NCI-H460 (cell line): ENCODE measurements at places on chromosomes 16 and 17.
A peak's percentile ranks its signal among the peaks of the same experiment; 100 is the strongest.

DNA sequence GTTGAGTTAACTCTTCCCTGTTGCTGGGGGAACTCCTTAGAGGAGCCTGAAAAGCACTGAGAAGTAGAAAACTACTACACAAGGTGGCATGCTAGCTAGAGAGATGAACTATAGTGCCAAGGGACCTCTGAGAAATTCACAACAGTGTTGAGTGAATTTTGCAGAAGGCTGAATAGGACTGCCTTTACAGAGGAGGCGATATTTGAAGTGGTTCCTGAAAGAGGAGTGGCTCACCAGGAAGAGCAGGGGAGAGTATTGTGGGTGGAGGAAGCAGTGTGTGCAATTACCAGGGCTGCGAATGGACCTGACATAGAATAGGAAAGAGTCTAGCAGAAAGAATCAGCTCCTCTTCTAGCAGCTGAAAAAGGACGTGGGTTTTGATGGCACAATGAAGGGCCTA is 66.4 kb downstream of the CDK5R1 start:
- no peak for DNase-seq

GRCh38 chr17:43351691-43352090 is 47.1 kb upstream of the ARL4D start:
- no peak for DNase-seq

DNA sequence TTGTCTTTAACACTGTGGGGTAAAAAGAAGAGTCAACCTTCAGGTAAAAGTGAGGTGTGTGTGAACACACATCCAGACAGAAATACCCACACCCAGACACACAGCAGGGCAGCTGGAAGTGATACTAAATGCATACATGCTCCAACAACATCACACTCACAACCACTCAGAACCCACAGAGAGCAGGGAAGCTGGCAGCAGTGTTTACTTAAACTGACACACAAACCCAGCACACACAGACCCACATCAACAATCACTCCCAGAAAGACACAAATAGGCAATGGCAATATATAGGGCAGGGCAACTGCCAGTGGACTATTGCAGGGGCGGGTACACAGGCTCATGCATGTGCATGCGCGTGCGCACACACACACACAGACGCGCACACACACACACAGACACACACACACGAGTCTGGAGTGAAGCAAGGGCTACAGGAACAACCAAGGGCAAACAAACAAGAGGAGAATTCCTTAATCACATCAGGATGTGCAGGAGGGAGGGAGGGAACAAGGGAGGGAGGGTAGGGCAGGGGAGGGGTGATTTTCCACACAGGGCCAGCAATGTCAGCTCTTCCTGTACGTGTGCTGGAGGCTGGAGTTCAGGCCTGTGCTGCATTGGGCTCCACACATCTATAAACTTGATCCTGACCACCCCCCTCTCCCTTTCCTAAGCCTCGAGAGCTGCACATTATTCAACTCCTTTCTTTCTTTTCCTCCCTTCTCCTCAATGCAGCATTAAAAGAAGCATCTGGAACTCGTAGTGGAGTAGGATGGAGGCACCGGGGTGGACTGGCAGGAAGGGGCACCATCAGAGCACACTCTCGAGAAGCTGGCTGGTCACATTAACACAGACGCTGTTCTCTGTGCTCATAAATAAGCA is 30.1 kb downstream of the HIC1 start:
- DNase-seq, result no peak

- no peak for DNase-seq
Observed at GRCh38 chr17:13593757-13594156, 8.0 kb downstream of the HS3ST3A1 start.

DNA sequence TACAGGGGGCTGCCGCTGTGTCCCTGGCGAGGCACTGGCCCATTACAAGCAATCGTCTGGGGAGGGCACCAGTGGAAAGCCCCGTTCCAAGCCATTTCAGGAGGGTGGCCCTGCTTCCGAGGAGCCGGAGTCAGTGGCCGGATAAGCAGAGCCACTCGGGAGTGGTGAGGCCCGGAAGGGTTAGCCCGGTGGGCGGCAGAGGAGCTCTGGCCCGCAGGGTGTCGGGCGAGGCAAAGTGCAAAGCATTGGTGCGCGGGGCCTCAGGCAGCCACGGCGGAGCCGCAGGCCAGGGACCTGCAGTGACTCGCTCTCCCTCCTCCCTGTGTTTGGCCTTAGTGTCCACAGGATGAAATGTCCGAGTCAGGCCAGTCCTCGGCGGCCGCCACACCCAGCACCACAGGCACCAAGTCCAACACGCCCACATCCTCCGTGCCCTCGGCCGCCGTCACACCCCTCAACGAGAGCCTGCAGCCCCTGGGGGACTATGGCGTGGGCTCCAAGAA is 24.6 kb downstream of the NME3 start:
- DNase-seq, result no peak

- DNase-seq, result peak; percentile 67
Observed at GRCh38 chr17:57995076-57995956, 7.3 kb upstream of the VEZF1 start.

DNA sequence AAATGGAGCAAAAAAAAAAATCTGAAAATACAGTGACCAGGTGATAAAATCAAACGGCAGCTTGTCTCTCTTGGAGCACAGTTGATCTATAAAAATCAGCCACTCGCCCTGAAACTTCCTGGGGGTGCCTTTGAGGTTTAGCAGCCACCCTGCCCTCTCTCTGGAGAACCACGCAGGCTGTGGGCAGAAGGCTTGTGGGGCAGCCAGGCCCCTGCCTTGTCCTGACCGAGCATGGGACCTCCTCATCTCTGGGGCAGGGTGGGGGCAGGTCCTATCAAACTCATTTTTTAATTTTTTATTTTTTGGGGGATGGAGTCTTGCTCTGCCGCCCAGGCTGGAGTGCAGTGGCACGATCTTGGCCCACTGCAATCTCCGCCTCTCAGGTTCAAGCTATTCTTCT is 5.0 kb downstream of the TMEM238L start:
- DNase-seq, result no peak

DNA sequence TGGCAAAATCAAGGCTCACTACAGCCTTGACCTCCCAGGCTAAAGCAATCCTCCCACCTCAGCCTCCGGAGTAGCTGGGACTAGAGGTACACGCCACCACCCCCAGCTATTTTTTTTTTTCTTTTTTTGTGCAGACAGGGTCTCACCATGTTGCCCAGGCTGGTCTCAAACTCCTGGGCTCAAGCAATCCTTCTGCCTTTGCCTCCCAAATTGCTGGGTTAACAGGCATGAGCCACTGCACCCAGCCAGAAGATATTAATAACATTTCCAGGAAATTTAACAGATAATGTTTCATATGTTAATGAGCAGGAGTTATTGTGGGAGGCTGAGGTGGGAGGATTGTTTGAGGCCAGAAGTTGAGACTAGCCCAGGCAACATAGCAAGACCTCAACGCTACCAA is 8.4 kb upstream of the SPG7 start:
- no peak for DNase-seq

DNA sequence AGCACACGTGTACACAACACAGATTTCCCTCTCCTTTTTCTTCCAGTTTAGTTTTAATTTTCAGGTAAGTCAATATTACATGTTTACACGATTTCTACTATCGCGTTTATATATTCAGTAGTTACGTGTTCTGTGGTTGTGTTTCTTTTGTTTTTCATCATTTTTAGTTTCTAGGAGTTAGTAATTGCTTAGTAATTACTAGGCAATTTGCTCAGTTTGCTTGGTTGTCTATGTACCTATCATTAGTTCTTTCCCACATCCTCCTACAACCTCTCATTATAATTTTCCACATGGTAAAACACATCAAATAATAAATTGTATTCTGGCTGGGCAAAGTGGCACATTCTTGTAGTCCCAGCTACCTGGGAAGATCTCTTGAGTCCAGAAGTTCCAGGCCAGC is 24.6 kb upstream of the GUCY2D start:
- no peak for DNase-seq

DNA sequence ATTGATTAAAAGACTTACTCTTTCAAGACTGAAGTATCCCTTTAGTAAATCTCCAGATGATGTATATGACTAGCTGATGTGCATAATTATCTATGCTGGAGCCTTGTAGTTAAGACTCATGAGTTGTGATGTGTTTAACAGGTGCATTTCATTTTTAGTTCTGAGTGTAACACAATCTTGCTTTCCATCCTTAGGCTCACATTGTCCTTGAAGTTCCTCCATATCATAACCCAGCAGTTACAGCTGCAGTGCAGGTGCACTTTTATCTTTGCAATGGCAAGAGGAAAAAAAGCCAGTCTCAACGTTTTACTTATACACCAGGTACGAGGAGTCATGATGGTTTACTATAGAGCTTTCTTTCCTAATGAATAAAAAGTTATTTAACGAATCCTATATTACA is 52.9 kb downstream of the ESRP2 start:
- no peak for DNase-seq

DNA sequence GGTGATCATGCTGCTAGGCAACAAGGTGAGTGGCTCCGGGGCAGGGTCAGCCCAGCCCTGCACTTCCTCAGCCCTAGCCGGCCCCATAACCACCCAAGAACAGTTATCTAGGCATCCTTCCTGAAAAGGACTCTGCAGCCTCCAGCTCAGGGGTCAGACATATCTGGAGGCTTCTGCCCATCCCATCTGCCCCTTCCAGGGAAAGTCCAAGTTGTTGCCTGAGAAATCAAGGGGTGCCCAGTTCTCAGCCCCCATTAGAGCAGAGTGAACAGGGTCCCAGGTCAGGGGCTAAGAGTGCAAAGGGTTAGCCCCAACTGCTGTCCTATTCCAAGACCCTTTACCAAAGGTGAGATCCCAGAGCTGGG is 4.1 kb upstream of the NHERF1 start:
- DNase-seq, result no peak

DNA sequence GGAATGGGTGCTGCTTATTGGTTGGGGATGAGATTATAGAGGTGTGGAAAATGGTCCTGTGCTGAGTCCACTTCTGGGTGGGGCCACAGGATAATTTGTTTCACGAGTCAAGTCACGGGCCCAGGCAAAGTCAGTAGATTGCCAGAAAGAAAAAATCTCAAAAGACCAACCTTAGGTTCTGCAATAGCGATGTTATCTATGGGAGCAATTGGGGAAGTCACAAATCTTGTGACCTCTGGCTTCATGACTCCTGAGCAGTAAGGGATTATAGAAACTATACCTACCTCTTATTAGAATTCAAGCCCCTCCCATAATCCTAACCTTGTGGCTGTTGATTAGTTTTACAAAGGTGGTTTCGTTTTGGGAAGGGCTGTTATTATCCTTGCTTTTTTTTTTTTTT is 31.4 kb downstream of the WWP2 start:
- DNase-seq, result no peak

- DNase-seq, result no peak
Observed at GRCh38 chr16:938752-939151, 32.0 kb downstream of the LMF1 start.

DNA sequence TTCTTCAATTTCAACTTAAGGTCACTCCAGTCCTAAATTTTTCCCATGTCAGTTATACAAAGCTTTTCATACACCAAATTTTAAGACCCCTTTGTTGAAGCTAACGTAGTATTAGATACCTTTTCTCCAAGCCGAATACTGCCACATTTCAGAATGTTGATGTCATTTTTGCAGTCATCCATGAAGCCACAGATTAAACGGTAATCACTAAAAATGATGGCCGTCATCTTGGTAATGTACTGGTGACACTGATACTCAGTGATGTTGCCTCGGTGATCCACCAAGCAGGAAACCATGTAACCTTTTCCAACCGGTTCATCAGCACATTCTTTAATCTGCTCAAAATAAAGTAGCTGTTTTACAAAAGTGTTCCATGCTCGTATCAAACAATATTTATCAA is 82.1 kb upstream of the CLEC18B start:
- no peak for DNase-seq

DNA sequence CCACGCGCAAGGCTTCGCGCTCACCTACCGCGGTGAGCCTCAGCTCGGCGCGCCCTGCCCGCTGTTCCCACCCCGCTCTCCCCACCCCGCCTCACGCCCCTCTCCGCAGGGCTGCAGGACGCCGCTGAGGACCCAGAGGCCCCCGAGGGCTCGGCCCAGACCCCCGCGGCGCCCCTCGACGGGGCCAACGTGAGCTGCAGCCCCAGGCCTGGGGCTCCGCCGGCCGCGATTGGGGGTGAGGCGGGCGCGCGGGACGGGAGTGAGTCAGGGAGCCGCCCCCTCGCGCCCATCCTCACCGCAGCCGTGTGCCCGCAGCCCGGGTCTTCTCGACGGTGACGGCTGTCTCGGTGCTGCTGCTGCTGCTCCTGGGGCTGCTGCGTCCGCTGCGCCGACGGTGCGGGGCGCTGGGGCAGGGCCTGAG is 1.9 kb upstream of the PAQR4 start:
- DNase-seq, result no peak

DNA sequence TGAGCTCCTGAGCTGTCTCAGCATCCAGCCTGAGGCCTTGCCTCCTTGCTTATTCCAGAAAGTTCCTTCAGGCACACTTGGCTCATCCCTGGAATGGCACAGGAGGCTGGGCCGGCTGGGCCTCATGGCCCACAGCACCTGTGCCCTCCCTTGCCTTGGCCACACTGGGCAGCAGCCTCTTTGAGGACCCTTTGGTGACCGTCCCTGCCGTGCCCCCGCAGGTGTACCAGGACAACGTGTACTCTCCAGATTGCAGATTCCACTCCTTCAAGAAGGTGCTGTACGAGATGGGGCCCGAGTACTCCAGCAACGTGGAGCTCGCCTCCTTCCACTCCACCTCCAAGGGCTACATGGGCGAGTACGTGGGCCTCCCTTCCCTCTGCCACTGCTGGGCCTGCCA is 34.2 kb downstream of the GPT2 start:
- no peak for DNase-seq

DNA sequence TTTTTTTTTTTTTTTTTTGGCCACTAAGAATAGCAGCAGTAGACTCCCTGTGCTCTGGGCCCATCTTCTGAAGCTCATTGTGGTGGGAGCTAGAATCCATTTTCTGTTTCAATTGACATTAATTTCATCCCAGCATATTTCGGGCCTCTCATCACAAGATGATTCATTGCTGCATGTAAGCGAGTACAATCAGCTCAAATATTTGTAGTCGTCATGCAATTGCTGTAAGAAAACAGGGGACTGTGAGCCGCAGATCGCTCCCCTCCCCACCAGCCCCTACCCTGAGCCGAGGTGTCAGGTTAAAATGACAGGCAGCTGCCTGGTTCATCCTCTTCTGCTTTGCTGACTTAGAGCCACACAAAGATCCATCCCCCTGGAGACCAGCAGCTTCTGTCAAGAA is 358.8 kb upstream of the CDH5 start:
- no peak for DNase-seq

DNA sequence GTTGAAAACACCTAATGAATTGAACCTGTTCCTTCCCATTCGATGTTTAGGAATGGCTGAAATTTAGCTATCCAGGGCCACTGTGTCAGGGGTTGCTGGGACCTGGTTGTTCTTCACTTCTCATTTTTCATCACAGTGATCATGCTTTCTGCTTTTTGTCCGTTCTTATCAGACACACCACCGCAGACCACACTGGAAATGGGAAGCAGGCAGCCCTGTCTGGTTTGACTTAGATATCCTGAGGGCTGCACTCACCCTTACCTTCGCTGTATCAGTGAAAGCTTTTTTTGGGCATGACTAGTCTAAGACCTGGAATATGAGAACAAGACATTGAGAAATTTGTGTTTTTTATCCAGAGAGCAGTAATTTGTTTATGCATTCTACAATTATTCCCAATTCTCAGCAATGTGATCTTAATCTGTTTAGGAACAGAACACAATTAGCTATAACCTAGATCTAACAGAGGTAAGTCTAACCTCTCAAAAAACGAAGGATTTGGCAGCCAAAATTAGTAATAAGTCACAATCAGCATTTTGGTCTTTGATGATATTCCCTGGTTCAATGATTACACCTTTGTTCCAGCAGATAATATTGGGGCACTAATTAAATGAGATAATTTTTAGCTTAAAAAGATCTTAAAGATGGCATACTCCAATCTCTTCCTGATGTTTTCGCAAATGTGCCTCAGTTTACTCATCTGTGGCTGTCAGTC is 126.0 kb upstream of the GOT2 start:
- no peak for DNase-seq

GRCh38 chr16:4477966-4478365 is 1.8 kb downstream of the HMOX2 start:
- DNase-seq, result no peak
